ENCODE measurements at places on chromosomes 7 and 10.

DNA sequence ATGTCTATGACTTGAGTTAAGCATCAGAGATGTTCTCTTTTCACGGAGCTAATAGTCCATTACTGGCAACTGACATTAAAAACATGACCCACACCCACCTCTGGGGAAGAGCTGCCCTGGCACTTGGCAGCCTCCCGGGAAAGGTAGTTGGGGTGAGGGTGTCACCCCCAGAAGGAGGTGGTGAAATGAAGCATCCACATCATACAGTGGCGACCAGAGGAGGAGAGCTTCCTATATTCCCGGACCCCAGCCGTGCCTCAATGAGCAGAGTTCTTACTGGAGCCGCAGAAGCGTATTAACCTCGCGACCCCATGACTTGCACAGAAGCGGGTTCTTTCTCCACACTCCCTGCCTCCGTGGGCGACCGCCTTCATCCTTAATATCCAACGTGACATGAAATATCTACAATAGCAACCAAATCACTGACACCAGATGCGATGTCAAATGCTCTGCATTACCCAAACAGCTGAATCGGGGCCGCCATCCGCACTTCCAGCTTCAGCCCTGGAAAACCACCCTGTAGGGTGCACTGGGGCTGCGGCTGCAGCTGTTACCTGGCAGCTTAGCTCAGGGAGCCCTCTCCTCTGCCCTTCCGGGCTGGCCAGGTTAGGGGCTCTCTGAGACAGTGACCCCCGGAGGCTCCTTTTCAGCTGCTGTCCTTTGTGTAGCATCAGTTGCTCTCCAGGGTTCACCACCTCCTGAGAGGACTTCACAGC is 103.1 kb upstream of the PARD3 start:
- DNase-seq = no peak

GRCh38 chr7:997404-998395 is 14.7 kb downstream of the CYP2W1 start:
- DNase-seq = no peak

DNA sequence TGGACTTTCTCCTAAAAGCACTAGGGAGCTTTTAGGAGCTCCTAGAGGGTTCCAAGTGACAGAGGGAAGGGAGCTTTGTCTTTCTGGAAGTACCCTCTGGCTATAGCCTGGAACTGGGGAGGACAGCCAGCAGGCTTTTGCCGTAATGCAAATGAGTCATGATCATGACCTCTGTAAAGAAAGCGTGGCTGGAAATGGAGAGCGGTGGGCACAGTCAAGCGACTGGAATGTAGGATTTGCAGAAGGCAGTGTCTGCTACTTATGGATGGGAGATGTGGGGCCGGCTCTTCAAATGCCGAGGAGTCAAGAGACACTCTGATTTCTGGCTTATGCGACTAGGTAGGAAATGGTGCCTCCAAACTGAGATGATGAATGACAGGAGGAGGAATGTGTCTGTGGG is 34.6 kb upstream of the PLPP4 start:
- no peak for DNase-seq

DNA sequence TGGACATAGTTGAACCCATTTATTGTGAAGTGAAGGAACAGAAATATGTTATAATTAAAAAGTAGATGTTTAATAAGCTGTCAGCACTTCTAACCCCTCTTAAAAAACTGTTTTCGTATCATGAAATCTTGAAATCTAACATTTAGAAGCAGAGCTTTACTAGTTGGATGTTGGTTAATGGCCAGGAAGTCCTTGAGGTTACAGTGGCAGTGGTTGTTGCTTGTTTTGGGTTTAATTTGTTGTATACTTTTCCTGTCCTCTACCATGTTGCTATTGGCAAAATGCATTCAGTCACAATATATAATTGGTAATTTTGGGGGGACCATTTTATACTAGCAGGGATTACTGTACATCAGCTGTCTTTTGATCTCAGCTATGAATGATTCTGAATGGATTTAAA is 60.7 kb downstream of the EXOC4 start:
- DNase-seq = no peak

- DNase-seq = no peak
Measured at GRCh38 chr10:80552151-80552646, 14.5 kb downstream of the SH2D4B start.

- DNase-seq = no peak
Measured at GRCh38 chr10:29795850-29796249, 161.1 kb upstream of the SVIL start.

DNA sequence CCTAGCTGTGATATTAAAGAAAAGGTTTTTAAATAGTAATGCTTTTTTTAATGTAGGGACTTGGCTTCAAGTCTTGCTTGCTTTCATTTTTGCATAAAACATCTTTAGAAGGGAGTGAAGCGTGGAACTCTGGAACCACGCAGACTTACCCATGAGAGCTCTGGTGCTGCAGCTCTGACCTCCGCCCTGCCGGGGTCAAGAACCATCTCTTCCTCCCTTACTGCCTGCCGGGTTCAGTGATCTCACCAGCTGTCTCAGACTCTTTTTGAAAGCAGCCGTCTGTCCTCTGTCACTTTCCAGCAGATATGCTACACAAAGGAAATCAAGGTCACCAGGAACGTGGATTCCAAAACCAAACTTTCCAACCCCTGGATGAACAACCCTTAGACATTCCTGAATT is 353.8 kb downstream of the GPR37 start:
- DNase-seq = no peak

DNA sequence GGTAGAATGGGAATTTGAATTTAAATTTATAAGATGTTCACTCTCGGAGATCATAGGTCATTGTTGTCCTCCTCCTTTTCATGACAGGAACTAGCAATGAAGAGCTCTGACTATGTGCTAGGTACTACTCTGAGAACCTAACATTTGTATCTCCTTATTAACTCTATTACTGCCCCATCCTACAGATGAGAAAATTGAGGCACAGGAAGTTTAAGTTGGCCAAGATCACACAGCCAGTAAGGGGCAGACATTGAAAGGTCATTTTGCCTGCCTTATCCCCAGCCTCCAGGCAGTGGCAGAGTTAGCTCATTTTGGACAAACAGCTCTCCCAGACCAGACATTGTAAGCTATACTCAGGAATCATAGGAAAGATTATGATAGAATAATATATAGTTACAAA is 6.0 kb downstream of the SRGN start:
- DNase-seq = no peak

DNA sequence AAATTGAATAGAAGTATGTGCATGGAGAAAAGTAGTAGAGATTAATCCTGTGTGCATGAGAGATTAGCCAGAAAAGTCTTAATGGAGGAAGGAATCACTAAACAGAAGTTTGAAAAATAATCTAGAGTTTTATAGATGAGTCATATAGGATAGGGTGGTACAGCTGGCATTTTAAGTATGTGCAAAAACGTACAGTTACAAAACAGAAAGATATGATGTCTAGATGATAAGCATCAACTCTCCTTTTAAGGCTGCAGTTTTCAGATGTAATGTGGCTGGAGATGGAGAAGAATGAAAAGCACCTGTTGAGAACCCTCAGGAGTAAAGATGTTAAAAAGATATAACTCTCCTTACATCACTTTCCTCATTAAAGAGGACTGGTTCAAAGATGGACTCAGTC is 271.3 kb downstream of the STK31 start:
- no peak for DNase-seq

GRCh38 chr10:95236068-95236903 is 42.2 kb downstream of the ACSM6 start:
- DNase-seq = no peak

DNA sequence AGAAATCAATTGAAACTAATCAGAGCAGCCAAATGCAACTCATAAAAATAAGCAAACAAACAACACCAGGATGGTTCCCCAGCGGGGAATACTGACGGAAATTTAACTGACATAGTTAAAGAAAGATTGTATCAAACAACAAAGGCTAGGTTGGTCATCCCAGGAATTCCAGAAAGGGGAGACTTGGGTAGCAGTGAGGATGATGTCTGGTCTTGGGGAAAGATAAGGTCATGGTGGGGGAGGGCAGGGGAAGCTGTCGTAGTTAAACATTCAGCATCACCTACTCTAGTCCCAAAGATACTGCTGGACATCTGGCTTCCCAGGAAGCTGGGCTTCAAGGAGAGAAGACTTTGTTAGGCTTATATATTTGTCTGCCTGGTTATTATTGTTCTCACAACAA is 50.4 kb downstream of the DYNC1I1 start:
- DNase-seq = no peak

GRCh38 chr7:151409667-151410404 is at the start of gene WDR86:
Gene WDR86, minus strand, starts transcription at chr7:151410038. Its CDS starts 449 bp downstream, at chr7:151409589.
- DNase-seq = peak; percentile 38

DNA sequence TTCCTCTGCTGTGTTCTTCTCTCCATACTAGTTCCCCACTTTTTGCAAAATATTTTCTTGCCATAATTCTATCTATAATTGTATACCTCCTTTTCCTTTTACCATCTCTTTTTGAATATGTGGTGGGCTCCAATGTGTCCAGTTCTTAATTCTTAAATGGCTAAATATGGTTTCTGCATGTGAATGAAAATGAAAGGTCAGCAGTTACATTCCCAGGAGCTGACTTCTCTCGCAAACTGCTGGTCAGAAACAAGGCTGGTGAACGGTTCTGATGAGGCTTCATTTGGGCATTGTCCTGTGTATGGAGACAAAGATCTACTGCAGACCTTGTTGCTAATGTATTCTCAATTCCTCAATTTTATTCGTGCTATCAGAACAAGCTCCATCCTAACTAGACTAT is 309.2 kb downstream of the SNX13 start:
- DNase-seq = no peak

DNA sequence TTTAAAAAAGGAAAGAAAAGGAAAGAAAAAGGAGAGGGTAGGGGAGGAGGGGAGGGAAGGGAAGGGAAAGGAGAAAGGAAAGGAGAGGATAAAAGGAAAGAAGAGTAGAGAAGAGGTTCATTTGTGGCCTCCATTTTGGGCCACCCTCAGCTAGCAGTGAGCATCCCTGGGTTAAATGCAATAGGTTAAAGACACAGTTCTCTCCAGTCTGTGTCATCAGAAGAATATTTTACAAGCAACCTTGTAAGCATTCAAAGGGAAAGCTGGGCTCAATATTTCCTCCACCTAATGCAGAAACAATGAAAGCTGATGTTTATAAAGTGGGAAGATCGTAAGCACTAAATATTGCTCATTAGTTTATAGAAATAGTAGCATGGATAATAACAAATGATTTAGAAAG is 219.1 kb upstream of the PITRM1 start:
- no peak for DNase-seq

GRCh38 chr10:132204781-132205473 is 18.2 kb downstream of the DPYSL4 start:
- DNase-seq = no peak

- DNase-seq = no peak
Measured at GRCh38 chr10:34696423-34696822, 118.7 kb downstream of the PARD3 start.

GRCh38 chr7:152464312-152465118 is 28.7 kb upstream of the KMT2C start:
- peak; percentile 77 for DNase-seq

GRCh38 chr7:92749832-92750446 is 86.4 kb downstream of the CDK6 start:
- no peak for DNase-seq

DNA sequence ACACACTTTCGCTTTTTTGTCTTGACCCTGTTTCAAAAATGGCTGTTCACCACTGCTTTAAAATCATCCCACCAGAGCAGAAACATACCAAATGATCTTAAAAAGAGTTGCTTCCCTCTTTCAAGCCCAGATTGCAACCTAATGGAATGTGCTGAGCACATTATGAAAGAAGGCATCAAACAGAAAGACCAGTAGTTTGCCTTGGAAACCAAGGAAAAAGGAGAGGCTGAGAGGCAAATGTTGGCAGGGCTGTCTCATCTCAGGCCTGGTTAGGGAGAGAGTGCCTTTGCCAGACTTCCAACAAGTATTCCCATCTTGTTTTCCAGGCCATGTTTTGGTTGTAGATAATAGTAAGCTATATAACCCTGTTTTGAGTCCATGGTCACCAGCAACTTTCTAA is 64.3 kb downstream of the ABCB4 start:
- DNase-seq = no peak

DNA sequence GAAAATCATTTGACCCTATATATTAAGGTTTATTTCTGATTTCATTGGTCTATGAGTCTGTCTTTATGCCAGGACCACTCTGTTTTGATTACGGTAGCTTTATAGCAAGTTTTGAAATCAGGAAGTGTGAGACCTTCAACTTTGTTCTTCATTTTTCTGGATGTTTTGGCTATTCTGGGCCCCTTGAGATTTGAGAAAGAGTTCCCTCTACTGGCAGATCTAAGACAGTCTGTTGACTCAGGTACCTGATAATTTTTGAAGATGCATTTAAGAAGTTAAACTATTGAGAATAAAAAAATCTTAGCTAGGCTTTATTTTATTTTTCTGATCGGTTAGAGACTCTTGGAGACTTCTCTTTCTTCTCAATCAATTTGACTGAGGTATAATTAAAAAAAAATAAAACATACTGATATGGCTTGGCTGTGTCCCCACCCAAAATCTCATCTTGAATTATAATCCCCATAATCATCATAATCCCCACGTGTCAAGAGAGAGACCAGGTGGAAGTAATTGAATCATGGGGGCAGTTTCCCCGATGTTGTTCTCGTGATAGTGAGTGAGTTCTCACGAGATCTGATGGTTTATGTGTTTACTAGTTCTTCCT is 209.2 kb downstream of the SNX10 start:
- no peak for DNase-seq
